Activated CD4-positive, alpha-beta T cell treated with anti-CD3 and anti-CD28 coated beads, Interleukin-2, amount 10 ng/mL, durations not matched to agents 7 days and 5 days (primary cell): ENCODE measurements at places on chromosomes 11 and 22. TPM values are rescaled to one million over a fixed set of nuclear protein-coding genes. Genes with fewer than 3 reads are reported as not detected.

- no peak for DNase-seq
Observed at GRCh38 chr11:12547953-12548650, 126.1 kb upstream of the TEAD1 start.

- DNase-seq: no peak
Observed at GRCh38 chr22:43185860-43186261, 1.1 kb downstream of the TTLL12 start.

GRCh38 chr22:46580940-46581537 is 39.1 kb upstream of the GRAMD4 start:
- DNase-seq: no peak

DNA sequence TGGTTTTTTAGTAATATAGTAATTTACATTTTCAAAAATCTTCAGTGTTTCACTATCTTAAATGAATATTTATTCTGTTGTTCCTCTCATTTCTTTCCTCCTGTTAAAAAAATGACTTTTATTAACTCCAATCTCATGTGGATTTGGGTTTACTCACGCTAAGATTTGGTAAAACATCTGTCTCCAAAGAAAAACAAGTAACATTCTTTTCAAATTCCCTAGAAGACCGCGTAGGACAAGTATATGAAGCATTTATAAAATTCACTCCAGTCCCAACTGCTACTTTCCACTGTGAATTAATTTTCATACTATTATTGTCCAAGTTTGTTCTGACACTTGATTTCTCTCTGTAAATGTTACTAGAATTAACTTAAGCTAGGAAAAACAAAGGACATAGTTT is 26.2 kb downstream of the SBF2 start:
- no peak for DNase-seq

GRCh38 chr11:65136515-65137096 is 2.3 kb upstream of the SYVN1 start:
- no peak for DNase-seq

GRCh38 chr11:66555416-66555815 is 8.7 kb downstream of the ACTN3 start:
- no peak for DNase-seq

DNA sequence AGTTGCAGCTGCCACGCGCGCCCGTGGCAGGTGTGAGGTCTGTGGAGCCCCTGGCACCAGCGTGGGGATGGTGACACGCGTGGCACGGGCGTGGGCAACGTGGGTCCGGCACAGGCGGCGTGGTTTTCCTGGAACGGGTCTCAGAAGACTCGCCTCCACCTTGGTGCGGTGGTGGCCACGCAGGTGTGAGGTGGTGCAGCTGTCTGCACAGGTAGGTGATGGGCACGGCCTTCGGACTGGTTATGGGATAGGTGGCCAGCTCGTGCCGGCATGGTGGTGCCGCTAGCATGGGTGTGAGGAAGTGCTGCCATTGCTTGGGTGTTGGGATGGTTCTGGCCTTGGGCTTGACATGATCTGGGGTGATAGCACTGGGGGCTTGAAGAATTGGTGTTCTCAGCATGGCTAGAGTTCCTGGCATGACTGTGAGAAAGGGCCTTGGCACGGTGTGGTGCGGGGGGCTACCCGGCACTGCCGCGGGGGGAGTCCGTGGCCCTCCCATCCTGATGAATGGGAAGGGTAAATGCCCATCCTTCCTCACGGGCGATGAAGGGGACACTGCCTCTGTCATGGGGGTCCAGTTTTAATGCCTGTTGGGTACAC is 531 bp downstream of the DAGLA start:
- no peak for DNase-seq

GUCY1A2 gene
- total RNA-seq: not detected
